Large intestine (tissue), 12 donors: ENCODE measurements at places on chromosomes 6 and 20. TPM values are rescaled to one million over a fixed set of nuclear protein-coding genes. Genes with fewer than 3 reads are reported as not detected.

Gene TFAP2A
- 0.90 TPM for polyA plus RNA-seq

GRCh38 chr20:54335299-54335698 lies 127.4 kb downstream of the PFDN4 start:
- H3K36me3 ChIP-seq = no peaks in the 10 kb centered on the region
- H3K4me3 ChIP-seq = no peak overlapping the region
- H3K27me3 ChIP-seq = no peaks in the 10 kb centered on the region

DNA sequence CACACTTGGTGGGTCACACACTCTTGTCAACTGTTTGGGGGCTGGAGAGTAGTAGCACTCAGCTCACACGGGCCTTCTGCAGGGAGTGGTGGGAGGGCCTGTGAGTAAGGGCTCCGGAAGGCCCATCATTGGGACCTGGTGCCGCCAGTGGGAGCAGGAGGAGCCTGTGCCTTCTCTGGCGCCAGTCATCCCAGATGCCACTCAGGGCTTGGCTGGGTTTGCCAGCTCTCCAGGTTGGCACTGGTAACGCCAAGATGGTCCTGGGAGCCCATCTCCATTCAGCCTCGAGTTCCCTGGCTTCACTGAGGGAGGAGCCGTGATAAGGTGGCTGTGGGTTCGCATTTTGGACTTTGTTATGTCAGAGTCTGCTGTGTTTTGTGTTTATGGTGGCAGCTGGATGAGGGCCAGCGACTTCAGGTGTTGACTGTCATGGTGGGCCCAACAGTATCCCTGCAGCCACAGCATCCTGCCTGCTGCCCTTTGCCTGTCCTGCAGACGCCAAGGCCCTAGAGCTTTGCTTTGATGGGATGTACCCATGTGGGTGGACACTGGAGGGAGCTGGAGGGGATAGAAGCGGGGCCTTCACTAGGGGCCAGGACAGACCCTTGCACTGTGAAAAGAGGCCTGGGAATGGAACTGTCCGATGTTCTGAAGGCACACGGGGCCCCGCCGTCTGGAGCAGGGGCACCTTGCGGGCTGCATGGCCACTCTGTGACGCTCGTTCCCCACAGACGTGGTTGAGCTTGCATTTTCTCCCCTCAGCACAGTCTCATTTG lies 13.3 kb upstream of the DNAJC5 start:
- H3K27ac ChIP-seq = no peak overlapping the region
- no peak for DNase-seq
- peaks cover 70% of the 10 kb centered on the region for H3K36me3 ChIP-seq
- no peaks in the 10 kb centered on the region for H3K4me1 ChIP-seq
- H3K4me3 ChIP-seq = no peak overlapping the region
- no peaks in the 10 kb centered on the region for H3K27me3 ChIP-seq

- H3K27me3 ChIP-seq = peaks cover 3% of the 10 kb centered on the region
- H3K36me3 ChIP-seq = no peaks in the 10 kb centered on the region
- no peaks in the 10 kb centered on the region for H3K4me1 ChIP-seq
- DNase-seq = no peak
Observed at GRCh38 chr6:123812621-123813020, 9.0 kb downstream of the NKAIN2 start.

- no peak overlapping the region for H3K4me3 ChIP-seq
- no peaks in the 10 kb centered on the region for H3K36me3 ChIP-seq
- DNase-seq = no peak
- no peaks in the 10 kb centered on the region for H3K4me1 ChIP-seq
- peaks cover 6% of the 10 kb centered on the region for H3K27me3 ChIP-seq
- H3K27ac ChIP-seq = no peak overlapping the region
Observed at GRCh38 chr6:75333676-75334200, 49.1 kb upstream of the TMEM30A start.

GRCh38 chr6:33431880-33432541 lies 12.1 kb downstream of the SYNGAP1 start:
- peaks cover 39% of the 10 kb centered on the region for H3K4me1 ChIP-seq
- no peaks in the 10 kb centered on the region for H3K27me3 ChIP-seq
- H3K27ac ChIP-seq = no peak overlapping the region
- peaks cover 16% of the 10 kb centered on the region for H3K36me3 ChIP-seq

DNA sequence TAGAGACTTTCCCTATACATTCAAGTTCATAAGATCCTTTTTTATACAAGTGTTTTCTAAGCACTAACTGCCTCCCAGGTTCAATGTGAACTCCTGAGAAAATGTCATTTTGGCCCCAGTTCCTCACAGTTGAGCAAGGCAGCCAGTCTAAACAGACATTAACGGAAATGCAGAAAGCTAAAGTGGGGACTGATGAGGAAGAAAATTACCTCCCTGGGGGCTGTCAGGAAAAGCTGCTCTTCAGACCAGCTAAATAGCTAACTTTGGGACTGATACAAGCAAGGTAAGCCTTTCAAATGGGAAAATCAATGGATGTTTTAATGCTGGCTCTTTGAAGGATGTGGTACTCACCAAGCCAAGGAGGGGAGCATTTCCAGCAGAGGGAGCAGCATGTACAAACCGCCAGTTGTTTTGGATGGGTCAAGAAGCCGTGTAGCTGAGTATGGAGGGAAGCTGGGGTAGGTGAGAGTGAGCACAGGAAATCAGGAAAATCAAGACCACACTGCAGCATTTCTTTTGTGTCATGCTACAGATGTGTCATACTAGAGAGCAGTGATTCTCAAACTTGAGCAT lies 180.8 kb upstream of the CHD6 start:
- H3K27me3 ChIP-seq = no peaks in the 10 kb centered on the region
- H3K27ac ChIP-seq = no peak overlapping the region
- H3K36me3 ChIP-seq = no peaks in the 10 kb centered on the region
